ENCODE measurements at places on chromosomes 2 and 18.

- DNase-seq, result no peak
Observed at GRCh38 chr18:46867367-46868143, 49.8 kb downstream of the PIAS2 start.

GRCh38 chr2:219314804-219315468, 5.7 kb upstream of the PTPRN start:
- no peak for DNase-seq

GRCh38 chr2:219836647-219837177, 209.3 kb downstream of the SLC4A3 start:
- no peak for DNase-seq

- no peak for DNase-seq
Observed at GRCh38 chr18:8326763-8327394, 282.4 kb upstream of the RAB12 start.

- no peak for DNase-seq
Observed at GRCh38 chr2:149767516-149767974, 180.0 kb upstream of the MMADHC start.

- no peak for DNase-seq
Observed at GRCh38 chr2:222561817-222562645, 93.9 kb downstream of the FARSB start.

GRCh38 chr2:88967844-88968243, 276.4 kb downstream of the RPIA start:
- DNase-seq, result no peak

- peak; percentile 59 for DNase-seq
Observed at GRCh38 chr2:226795281-226796011, 4.2 kb downstream of the IRS1 start.

DNA sequence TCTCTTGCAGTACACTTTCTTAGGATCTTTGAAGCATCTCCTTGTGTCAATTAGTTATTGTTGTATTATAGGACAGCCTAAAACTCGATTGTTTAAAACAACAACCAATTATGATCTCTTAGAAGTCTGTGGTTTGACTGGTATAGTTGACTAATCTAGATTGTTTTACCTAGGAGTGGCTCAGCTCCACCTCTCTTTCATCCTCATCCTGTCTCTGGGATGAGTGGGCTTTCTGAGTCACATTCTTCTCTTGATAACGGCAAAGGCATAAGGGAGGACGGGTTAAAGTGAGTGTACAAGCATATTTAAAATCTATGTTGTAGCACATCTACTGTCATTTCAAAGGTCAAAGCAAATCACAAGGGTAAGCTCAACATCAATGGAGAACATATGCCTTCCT, 102.3 kb upstream of the GULP1 start:
- no peak for DNase-seq

GRCh38 chr2:107809835-107810234, 16.9 kb upstream of the RGPD4 start:
- DNase-seq, result no peak

DNA sequence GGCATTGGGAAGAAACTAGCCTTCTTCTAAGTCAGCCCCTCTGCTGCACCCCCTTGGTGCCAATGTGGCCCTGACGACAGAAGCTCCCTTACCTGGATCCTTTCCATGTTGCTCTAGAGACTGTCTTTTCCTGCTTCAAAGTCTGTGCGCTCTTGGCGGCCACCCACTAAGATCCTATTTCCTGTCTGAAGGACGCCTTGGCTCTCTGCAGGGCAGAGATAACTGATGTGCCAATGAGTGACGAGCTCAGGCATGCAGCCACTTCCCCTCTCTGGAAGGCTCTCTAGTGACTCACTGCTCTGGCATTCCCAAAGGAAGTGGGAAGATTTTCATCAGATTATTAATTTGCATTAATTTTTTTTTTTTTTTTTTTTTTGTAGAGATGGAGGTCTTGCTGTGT, 273.5 kb downstream of the CDH20 start:
- peak; percentile 83 for DNase-seq

DNA sequence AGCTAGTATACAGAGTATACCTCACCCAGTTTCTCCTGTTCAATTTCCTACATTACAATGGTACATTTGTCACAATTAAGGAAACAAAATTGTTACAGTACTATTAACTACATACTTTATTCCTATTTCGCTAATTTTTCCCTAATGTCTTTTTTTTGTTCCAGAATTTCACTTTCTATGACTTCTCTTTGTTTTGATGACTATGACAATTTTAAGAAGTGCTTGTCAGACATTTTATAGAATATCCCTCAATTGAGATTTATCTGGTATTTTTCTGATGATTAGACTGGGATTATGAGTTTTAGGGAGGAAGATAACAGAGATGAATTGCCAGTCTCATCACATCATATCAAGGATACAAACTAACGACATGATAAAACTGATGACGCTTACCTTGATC, 211.8 kb upstream of the STON1 start:
- DNase-seq, result no peak

DNA sequence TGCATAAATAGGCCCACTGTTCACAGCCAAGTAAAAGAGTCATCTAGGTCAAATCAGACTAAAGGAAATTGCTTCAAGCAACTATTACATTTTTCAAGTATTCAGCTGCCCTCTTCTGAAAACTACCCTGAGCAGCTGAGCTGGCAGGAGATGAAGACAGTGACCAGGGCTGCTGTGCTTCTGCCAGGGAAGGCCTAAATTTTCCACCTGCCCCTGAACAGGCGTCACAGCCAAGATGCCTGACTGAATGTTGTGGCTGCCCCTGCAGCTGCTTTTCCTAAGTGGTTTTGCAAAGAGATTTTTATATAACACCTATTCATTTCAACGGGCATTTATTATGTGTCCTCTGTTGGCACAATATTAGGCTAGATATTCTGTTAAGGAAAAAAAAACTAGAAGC, 96.7 kb upstream of the RPE start:
- no peak for DNase-seq

GRCh38 chr2:203301667-203302066, 26.5 kb upstream of the ABI2 start:
- DNase-seq, result no peak

- no peak for DNase-seq
Observed at GRCh38 chr18:50190236-50190635, 4.7 kb downstream of the MYO5B start.

GRCh38 chr2:209523867-209524266, 100.0 kb downstream of the MAP2 start:
- no peak for DNase-seq

DNA sequence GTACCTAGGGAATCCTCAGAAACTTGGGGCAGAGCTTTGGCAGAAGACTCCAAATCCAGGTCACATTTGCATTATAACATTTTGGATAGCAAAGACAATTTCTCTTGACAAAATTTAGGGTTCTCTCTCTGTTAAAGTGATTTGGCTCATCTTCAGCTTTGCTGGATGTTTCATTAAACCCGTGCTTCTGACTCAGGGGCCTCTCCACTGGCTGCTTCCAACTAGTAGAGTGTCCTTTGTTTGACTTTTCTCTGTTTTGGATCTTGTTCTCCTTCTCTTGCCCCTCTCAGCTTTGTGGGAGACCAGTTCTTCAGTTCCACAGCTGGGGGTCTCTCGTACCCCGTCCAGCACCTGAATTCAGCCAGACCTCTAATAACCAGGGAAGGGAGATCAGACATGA, 145.6 kb downstream of the PLCL1 start:
- no peak for DNase-seq

- no peak for DNase-seq
Observed at GRCh38 chr18:3121259-3121658, 98.5 kb downstream of the MYOM1 start.

DNA sequence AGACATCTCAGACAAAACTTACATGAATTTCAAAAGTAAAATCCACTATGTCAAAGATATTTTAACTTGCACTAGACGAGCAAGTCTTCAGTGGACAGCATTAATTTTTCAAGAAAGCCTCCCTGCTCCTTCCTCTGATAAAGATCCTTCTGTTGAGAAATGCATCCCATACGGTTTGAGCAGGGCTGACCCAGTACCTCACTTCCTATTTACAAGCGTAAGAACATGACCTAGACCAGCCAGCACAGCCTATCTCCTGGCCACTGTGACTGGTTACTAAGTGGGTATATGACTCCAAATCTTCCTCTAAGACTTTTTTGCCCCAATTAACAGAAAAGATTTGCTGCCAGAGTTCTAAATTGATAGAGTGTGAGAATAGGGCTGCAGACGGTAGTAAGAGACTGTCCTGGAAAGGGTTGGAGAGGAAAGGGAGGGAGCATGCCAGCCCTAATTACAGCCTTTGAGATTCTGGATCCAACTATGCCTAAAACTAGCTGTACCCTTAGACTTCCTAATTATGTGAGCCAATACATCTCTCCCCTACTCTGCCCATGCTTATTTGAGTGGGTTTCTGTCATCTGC, 108.4 kb downstream of the PRELID3A start:
- no peak for DNase-seq

GRCh38 chr2:46306988-46307655, 9.9 kb downstream of the EPAS1 start:
- DNase-seq, result no peak

GRCh38 chr2:170332676-170333402, 154.9 kb downstream of the MYO3B start:
- DNase-seq, result no peak

DNA sequence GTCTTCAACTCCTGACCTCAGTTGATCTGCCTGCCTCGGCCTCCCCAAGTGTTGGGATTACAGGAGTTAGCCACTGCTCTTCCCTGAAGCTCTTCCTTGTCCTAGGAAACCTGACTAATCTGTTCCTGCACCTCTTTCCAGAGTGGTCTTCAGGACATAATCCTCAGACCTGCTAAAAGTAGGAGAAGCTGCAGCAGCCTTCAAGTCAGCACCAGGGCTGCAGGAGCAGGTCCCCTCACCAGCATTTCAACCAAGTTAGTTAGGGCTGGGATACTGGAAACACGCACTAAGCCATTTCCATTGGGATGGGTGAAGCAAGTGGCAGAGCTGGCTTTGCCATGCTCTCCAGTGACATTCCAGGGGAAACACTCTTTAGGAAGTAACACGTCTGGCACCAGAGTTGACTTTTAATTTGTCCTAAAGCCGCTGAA, 9.9 kb downstream of the NCL start:
- DNase-seq, result no peak

- DNase-seq, result peak; percentile 56
Observed at GRCh38 chr2:127859712-127860085, 1.7 kb upstream of the POLR2D start.

GRCh38 chr2:26466662-26467310, 11.1 kb downstream of the OTOF start:
- DNase-seq, result peak; percentile 36

GRCh38 chr18:74342416-74343043, 26.9 kb downstream of the C18orf63 start:
- no peak for DNase-seq

DNA sequence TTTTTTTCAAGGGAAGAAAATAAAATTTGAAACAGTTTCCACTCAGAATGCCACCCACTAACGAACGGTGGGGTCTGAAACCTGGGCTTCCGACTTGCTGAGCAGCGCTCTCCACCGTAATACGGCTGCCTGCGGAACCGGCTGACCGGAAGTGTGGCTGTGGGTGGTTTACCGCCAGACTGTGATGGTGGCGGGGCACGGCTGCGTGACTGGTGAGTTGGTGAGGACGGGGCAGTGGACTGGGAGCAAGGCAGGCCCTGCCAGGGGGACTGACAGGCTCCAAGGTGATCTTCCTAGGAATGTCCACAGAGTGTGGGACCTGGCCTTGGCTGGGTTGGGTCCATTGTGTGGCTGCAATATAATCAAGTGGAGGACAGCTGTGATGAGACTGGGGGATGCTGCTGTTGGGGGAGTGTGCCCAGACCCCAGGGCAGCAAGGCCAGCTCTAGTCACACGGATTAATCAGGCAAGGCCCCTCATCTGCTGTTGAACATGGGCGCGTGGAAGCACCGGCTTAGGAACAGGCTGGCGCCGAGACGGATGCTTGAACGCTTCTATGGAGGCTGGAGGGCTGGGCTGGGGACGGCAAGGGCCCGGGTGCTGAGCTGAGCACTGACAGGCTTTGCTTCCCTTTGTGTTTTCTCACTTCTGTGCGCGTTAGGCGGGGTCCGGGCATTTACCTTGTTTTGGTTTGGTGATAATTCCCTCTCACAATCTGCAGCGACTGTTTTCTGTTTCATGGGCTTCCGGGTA, 357.7 kb upstream of the SPRED2 start:
- no peak for DNase-seq

GRCh38 chr2:25374827-25375226, 33.1 kb upstream of the DNMT3A start:
- DNase-seq, result no peak

DNA sequence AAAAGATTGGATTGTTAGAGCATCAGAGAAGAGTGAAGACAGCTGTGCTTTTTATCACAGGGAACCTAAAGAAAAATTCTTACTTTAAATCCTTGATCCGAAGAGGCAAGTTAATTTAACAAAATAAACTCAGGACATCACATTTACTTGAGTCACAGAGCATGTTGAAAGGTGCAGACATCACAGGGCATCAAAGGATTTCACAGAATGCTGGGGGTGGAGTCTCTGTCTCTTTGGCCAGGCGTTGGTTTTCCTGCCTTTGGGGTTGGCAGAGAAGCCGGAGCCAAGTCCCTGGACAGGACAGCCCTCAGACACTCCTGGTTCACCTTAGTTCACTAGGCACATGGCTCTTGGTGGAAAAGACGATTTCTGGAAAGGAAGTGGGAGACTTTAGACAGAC, 56.3 kb downstream of the SH3RF3 start:
- peak; percentile 69 for DNase-seq
